Nasal cavity respiratory epithelium epithelial cell of viscerocranial mucosa (primary cell): ENCODE measurements at places on chromosomes 6 and 20. TPM values are rescaled to one million over a fixed set of nuclear protein-coding genes. Genes with fewer than 3 reads are reported as not detected.

Gene SLC4A11
- 4.1 and 5.1 TPM in 2 replicates for total RNA-seq

Gene HLA-DOB
- total RNA-seq: 1.0 and 1.1 TPM in 2 replicates

Gene BTNL2
- total RNA-seq: 0.34 TPM in 1 of 2 replicates, not detected in the other

Gene CCN6
- not detected in 2 replicates for total RNA-seq

Gene ECT2L
- 0.07 and 0.34 TPM in 2 replicates for total RNA-seq
